ENCODE measurements at places on chromosomes 1 and 21. TPM values are rescaled to one million over a fixed set of nuclear protein-coding genes. Genes with fewer than 3 reads are reported as not detected.

GRCh38 chr1:39940253-39940652 lies 14.7 kb upstream of the MFSD2A start:
- no peak for DNase-seq

The USH2A gene
- not detected for total RNA-seq

The CDC20 gene
- total RNA-seq, result 152 TPM

DNA sequence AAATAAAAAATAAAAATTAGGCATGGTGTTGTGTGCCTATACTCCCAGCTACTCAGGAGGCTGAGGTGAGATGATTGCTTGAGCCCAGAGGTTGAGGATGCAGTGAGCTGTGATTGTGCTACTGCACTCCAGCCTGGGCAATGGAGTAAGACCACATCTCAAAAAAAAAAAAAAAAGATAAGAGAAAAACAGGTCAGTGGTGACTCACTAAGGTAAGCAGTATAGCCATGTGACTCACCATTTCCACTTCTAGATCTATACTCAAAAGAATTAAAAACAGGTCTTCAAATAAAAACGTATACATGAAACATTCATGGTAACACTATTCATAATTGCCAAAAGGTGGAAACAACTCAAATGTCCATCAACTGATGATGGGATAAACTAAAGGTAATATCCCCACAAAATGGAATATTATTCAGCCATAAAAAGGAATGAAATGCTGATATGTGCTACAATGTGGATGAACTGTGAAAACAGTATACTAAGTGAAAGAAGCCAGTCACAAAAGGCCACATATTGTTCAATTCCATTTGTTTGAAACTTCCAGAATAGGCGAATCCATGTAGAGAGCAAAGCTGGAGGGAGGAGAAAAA lies 75.1 kb downstream of the ZNF281 start:
- DNase-seq, result no peak

GRCh38 chr1:117001254-117001927 lies at the start of gene CD101:
Gene CD101, plus strand, starts transcription at chr1:117001760. Its CDS starts 58 bp downstream, at chr1:117001818.
- DNase-seq, result peak; percentile 66

The UTS2 gene
- total RNA-seq, result not detected

The SPRR2F gene
- total RNA-seq, result not detected

DNA sequence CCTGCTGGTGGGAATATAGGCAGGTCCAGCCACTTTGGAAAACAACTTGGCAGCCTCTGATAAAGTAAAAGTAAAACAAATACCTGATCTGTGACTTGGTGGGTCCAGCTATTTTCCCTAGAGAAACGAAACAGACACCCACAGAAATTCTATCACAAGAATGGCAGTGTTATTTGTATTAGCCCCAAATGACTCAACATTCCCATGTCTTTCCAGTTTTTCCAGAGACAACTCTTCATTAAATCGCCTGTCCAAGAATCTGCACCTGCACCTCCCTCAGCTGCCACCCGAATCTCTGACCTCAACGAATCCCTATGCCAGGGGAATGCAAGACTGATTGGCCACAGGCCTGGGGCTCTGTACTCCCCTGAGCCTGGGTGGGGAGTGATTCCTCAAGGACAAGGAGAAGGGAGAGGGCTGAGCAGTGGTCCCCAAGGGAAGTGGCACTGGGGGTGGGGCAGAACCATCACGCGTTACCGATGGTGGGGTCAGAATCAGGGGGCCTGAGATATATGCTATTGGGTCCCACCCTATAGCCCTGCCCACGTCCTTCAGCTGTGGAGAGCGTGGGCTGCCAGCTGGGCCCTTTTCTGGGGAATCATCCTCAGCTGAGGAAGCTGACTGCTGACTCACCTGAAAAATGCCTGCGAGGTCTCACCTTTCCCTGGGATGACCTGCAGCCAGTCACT lies 553.0 kb downstream of the PTPRU start:
- DNase-seq, result no peak

DNA sequence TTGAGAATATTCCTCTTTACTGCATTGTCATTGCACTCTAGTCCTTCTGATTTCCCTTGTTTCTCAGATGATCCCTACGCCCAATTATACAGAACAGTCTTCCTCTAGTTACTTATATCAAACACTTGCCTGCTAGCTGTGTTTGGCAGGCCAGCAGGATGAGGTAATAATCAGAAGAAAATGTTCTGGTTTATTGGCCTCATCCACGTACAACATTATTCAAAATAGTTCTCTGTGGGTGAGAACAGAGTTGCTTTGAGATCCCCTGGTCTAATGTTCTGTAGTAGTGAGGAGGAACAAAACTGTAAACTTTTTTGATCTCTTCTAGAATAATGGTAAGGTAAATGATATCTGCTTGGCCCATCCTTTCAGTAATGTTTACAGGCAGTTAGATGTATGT lies 22.3 kb upstream of the C1orf105 start:
- DNase-seq, result no peak

The SLFNL1 gene
- not detected for total RNA-seq

The HS2ST1 gene
- total RNA-seq, result 16.5 TPM

- peak; percentile 63 for DNase-seq
Measured at GRCh38 chr21:45109831-45110492, 35.6 kb downstream of the ADARB1 start.

- peak; percentile 60 for DNase-seq
Measured at GRCh38 chr1:20250340-20250989, 40.2 kb upstream of the VWA5B1 start.

DNA sequence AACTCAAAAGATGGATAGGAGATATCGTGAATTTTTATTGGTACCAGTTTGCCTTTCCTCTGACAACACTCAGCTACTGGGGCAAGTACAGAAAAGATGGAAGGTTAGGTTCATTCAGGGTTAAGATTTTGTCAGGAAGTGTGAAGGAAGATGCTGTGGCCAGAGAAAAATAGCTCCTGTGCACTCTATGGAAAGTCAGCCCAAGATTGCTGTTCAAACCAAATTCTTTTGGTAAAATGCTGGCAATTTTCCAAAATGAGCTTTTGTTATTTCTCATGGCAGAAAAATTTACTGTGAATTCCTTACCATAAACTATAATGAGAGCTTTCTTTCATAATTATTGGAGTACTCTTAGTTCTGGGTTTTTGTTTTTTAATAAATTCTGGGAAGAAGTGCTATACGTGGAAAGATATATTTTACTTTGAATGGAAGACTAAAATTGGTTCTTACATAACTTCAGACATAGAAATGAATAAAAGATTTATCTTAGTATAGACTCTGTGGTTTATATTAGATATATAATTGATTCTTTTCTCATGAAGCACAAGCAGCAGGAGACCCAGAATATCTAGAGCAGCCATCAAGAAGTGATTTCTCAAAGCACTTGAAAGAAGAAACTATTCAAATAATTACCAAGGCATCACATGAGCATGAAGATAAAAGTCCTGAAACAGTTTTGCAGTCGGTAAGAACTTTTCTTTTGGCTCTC lies 112.2 kb downstream of the USP25 start:
- no peak for DNase-seq

GRCh38 chr1:18452550-18452949 lies 28.2 kb upstream of the KLHDC7A start:
- DNase-seq, result no peak

DNA sequence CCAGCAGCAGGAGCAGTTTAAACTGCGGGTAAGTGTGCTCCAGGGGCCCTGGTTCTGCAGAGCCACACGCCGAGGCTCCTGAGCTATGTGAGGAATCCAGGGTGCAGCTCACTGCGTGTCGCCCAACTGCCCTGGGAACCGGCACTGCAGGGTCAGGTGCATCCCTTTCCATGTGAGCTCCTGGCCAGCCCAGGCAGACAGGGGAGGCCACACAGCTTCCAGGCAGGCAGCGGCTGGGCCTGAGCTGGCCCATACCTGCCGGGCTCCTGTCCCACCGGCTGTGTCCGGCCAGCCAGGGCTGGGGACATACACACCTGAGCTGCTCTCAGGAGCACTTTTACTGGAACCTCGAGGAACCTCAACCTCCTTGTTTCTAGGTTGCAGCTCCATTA lies 18.6 kb upstream of the COL18A1 start:
- no peak for DNase-seq

DNA sequence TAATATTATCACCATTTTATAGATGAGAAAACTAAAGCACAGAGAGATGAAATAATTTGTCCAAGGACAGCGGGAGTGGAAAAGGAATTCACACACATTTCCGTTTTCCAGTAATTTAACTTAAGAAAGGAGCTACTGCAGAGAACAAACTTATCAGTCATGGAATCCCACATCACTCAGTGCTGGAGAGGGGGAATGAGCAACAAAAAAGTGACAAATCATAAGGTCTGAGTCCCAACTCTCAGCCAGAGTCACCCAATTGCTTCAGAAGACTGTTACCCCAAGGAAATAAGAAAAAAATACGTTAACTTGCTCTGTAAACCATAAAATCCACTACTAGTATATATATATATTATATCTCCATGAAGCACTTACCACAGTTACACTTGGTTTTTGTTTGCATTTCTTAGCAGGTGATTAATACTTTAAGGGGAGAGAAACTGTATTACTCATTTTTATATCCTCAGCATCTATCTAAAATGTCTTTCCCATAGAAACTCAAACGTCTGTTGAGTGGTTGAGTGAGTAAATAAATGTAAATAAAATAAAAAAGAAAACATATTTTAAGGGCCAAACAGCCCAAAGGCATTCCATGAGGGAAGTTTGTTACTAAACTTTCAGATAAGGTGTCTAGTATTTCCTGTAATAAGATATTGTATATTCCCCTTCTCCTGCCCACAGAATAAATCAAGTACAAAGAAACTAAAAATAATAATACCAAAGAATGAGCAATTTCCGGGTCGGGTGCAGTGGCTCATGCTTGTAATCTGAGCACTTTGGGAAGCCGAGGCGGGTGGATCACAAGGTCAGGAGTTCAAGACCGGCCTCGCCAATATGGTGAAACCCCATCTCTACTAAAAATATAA lies 76.8 kb downstream of the SLC45A1 start:
- DNase-seq, result peak; percentile 67

DNA sequence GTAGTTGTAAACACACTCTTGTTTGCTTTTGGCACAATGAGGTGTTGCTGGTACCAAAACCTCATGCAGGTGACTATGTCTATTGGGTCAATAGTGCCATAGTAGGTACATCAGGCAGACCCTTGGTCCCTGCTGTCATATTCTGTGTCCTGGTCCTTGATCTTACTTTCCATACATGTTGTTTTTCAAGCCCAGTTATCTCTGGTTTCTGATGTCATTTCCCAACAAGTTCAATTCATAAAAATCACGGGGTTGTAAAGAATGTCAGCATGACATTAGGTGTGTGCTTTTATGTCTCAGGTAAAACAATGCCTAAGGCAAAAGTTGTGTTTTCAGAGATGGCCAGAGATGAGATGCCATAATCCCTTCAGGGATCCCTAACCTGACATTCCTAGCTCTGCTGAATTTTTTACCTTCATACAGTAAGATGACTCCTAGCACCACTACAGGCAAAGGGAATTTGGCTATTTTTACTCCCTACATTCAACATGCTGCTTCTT lies 390.3 kb upstream of the PKN2 start:
- DNase-seq, result no peak

GRCh38 chr1:68344208-68344607 lies 105.5 kb downstream of the RPE65 start:
- DNase-seq, result no peak

GRCh38 chr1:225940385-225941151 lies 452 bp downstream of the LEFTY2 start:
- DNase-seq, result no peak

- no peak for DNase-seq
Measured at GRCh38 chr1:78913950-78914349, 92.6 kb downstream of the ADGRL4 start.

GRCh38 chr1:153343040-153343681 lies 5.5 kb downstream of the PGLYRP4 start:
- no peak for DNase-seq

GRCh38 chr1:65495137-65495536 lies 74.7 kb downstream of the LEPR start:
- no peak for DNase-seq

DNA sequence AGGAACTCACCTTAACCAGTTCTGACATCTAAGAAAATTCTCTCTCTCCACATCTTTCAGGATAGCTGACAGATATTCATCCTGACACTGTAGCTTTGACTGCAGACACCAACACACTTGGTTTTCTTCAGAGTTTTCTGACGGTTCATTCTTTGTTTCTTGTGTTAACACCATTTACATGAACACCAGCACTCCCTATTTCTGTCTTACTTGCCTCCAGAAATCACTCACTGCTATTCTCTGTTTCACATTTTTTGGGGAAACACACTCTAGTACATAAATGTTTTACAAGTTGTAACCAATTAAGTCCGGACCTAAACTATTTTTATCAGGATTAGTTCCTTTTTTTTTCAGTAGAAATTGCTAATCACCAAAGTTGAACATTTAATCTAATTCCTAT lies 15.4 kb downstream of the FLVCR1 start:
- DNase-seq, result no peak

- no peak for DNase-seq
Measured at GRCh38 chr1:182238421-182238820, 153.2 kb downstream of the GLUL start.

GRCh38 chr1:14611792-14612191 lies 13.3 kb downstream of the KAZN start:
- DNase-seq, result no peak

- peak; percentile 20 for DNase-seq
Measured at GRCh38 chr1:225318706-225319575, 108.9 kb downstream of the LBR start.

DNA sequence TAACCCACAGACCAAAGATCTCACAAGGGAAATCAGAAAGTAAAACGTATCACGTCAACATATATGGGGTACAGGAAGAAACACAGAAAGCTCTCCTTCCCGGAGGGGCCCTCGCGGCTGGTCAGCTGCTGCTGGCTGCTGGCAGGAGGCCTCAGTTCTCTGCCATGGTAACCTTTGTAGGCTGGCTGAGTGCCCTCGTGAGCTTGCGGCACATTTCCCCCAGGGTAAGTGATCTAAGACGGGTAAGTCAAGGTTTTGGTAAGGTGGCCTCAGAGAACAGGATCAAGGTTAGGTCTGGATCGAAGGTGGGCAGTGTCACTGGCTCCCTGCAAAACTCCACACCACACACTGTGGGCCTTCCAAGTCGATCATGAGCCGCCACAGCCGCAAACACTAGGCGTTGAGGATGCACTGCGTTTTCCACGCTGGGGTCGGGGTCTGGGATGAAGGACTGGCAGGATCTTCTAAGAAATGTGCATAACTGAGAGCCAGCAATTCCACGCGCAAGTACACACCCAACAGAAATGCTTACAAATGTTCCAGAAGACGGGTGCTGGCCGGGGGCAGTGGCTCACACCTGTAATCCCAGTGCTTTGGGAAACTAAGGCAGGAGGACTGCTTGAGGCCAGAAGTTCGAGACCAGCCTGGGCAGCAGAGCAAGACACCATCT lies 33.9 kb downstream of the WDR4 start:
- DNase-seq, result no peak

DNA sequence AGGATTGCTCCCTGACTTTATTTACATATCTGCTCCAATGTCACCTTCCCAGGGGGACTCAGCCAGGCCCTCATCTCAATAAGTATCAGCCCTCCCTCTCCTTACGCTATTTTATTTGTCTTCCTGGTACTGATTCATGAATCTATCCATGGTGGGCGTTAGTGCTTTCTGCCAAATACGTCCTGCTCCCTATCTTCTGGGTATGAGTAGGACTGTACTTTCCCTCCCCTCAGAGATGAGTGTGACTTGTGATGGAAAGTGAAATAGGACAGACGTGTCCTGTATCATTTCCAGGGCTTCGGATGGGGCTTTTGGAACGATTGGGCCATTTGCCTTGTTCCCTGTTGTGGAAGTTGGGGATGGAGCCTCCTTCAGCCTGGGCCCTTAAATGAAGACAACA lies 47.5 kb downstream of the FOXO6 start:
- no peak for DNase-seq

The TIMM17A gene
- total RNA-seq, result 66.5 TPM
